ENCODE measurements at places on chromosomes 7 and 10. TPM values are rescaled to one million over a fixed set of nuclear protein-coding genes. Genes with fewer than 3 reads are reported as not detected.

DNA sequence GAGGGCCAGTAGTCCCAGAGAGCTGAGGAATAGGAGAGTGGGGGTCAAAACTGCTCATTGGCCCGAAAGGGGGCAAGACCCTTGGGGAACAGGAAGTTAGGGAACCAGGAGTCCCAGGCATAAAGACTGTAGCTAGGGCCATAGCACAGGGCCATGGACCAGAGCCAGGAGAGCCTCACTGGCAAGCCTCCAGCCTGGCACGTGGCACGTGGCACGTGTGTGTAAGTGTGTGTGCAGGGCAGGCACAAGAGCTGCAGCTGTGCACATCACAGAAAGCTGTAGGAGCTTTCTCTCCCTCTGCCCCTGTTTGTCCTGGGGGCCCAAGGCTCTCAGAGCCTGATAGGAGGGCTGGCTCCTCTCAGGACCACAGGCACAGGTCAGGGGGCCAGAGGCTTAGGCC, 47.8 kb upstream of the SLF2 start:
- H3K27ac ChIP-seq: no peak overlapping the region
- H3K27me3 ChIP-seq: peaks cover 39% of the 10 kb centered on the region
- no peak overlapping the region for H3K4me3 ChIP-seq
- DNase-seq: no peak
- no peaks in the 10 kb centered on the region for H3K36me3 ChIP-seq

GRCh38 chr7:732094-732541, 5.0 kb upstream of the PRKAR1B start:
- DNase-seq: no peak
- peaks cover 20% of the 10 kb centered on the region for H3K4me1 ChIP-seq
- peaks cover 7% of the 10 kb centered on the region for H3K36me3 ChIP-seq
- no peak overlapping the region for H3K4me3 ChIP-seq
- H3K27me3 ChIP-seq: no peaks in the 10 kb centered on the region

Gene MAGI2
- 0.14 TPM for total RNA-seq

DNA sequence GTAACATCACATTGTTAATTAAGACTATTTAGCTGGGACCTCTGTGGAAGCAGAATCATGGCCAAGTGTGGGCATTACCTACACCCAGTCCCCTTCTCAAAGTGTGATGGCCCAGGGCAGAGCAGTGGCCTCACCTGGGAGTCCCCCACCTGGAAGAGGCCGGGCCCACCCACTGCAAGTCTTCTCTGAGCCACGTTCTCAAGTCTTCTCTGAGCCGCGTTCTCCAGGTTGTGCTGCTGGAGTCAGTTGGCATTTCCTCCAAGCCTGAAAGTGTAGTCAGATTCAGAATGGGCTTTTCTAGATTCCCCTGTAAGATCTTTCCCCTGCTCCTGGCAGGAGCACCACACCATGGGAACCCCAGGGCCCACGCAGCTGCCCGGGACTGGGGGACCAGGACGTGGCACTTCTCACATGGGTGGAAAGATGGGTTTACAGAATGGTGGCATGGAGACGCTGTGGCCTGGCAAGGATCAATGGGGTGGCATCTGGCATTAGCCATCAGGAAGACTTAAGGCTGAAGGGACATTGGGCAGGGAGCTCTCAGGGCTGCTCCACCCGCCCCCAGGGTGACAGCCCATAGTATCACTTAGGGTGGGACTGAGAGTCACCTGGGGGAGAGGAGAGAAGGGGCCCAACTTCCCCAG, 68.0 kb downstream of the MKI67 start:
- H3K27me3 ChIP-seq: no peaks in the 10 kb centered on the region
- H3K4me3 ChIP-seq: no peak overlapping the region
- no peak overlapping the region for H3K27ac ChIP-seq
- peaks cover 32% of the 10 kb centered on the region for H3K36me3 ChIP-seq
- H3K4me1 ChIP-seq: peaks cover 38% of the 10 kb centered on the region
- DNase-seq: no peak
